Inflammatory macrophage treated with lipopolysaccharide for 1 hour (primary cell): ENCODE measurements at places on chromosomes 3 and 15.

DNA sequence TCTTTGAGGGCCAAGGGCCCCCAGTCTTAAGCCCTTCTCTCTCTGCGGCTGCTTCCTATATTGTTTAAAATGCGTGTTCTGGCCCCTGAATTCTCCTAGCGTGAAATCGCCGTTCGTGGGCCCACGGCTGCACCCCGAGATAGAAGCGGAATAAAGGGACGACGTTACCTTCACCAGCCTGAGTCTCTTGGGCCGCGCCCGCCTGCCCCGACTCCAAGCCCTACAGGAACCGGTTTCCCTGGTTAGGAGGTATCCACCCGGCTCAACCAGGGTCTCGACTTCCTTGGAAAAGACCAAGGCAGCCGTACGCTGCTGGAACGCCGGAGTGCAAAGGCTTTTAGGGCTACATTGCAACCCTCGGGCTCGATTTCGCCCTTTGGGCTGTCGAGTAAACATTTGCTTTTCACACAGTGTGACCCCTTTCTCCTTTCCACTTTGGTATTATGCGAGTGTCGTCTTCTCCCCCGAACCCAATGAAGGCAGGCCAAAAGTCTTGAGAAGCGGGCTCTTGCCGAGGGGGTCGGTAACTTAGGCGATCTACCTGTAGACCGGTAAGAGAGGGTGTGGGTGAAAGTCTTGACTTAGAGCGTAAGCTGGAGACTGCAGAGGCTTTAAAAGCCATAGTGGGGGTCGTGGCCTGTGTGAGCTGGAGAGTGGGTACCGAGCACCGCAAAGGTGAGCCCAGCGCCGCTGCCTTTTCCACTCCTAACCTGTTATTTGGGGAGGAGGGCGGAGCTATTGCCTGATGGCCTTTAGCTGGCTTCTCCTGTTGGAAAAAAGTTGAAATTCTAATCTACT is 2.0 kb downstream of the TRIM71 start:
- no peak for DNase-seq

DNA sequence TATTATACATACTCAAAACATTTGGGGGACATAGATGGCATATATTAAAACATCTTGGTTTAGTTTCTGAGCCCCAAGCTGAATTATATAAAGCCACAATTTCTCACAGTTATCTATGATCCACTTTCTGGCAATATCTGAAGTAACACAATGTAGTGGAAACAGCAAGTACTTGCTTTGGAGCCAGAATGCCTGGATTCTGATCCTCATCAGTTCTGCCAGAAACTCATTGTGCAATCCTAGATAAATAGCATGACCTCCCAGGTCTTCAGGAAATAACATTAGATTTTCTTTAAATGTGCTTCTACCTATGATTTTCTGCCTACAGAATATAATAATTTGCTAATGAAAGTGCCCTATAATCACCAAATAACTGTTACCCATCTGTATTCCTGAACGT is 544.9 kb downstream of the NAALADL2 start:
- DNase-seq, result no peak

DNA sequence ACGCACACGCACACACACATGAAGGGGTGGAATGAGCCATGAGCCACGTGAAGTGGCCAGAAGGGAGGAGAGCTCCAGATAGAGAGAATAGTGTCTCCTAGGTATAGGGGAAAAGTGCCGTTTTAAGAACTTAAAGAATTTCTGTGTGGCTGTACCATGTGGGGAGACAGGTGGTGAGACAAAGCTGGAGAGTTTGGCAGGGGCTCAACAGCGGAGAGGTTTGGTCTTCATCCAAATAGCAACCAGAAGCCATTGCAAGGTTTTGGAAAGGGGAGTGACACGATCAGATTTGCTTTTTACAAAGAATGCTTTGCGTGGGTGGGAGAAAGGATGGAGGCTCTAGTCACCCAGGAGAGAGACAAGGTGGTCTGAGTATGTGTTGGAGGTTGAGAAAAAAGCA is 146.0 kb downstream of the IL20RB start:
- no peak for DNase-seq

DNA sequence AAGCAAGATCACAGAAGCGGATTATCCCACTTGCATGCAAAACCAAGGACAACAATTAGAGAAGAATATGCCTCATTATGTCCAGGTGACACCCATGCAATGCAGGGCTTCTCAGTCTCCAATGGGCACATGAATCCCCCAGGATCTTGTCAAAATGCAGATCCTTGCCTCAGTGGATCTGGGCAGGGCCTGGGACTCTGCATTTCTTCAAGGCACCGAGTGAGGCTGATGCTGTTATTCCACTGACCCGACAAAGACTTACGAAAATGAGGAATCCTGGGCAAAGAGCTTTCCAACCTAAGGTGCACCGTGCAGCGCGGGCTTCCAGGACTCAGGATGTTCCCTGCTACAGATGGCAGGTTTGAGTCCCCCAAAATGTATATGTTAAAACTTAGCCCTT is 99.2 kb downstream of the ATP10A start:
- no peak for DNase-seq

- DNase-seq, result peak; percentile 55
Observed at GRCh38 chr15:40046721-40047414, 7.9 kb upstream of the SRP14 start.

DNA sequence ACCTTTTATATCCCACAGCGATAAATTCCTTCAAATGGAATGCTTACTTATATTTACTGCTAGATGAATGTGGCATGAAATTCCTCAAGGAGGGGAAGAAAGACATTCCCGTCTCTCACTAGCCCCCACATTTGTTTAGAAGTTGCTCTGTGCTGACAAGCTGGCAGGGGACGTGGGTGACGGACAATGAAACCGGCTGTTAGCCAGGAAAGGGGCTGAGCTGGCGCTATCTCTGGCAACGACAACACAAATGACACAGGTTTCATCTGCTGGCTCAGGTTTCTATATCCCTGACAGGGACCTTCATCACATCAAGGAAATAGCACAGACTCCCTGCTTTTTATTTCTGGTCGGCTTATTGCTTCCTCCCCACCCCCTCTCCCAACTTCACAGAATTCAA is 15.8 kb downstream of the RUVBL1 start:
- DNase-seq, result no peak

DNA sequence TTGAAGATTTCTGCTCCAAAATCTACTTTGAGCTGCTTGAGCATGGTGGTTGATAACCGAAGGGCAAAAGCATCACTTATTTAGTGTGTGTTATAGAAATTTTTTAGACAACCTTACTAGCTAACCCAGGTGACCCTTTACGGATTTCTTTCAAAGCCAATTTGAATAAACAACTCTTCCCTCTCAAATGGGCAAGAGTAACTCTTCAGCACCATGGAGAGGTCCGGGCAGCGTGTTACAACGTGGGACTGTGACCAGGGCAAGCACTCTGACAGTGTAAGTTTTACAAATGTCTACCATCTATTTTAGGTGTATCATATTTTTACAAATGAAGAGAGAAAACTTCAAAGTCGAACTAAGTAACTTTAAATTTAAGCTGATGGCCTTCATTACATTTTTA is 471.8 kb downstream of the MFSD1 start:
- peak; percentile 34 for DNase-seq
